ENCODE measurements at places on chromosomes 1 and 21. TPM values are rescaled to one million over a fixed set of nuclear protein-coding genes. Genes with fewer than 3 reads are reported as not detected.

Gene SH3D21
- 5.0 TPM for total RNA-seq

- H3K27me3 ChIP-seq: no peaks in the 10 kb centered on the region
- H3K36me3 ChIP-seq: no peaks in the 10 kb centered on the region
- H3K4me3 ChIP-seq: no peak overlapping the region
- H3K27ac ChIP-seq: peak overlapping the region; percentile 93
Measured at GRCh38 chr1:207054491-207054890, 1.4 kb downstream of the PFKFB2 start.

- peaks cover 13% of the 10 kb centered on the region for H3K4me1 ChIP-seq
- DNase-seq: no peak
- H3K27me3 ChIP-seq: peaks cover 24% of the 10 kb centered on the region
- H3K4me3 ChIP-seq: no peak overlapping the region
- H3K27ac ChIP-seq: no peak overlapping the region
Measured at GRCh38 chr1:4650481-4650880, 3.9 kb upstream of the AJAP1 start.

DNA sequence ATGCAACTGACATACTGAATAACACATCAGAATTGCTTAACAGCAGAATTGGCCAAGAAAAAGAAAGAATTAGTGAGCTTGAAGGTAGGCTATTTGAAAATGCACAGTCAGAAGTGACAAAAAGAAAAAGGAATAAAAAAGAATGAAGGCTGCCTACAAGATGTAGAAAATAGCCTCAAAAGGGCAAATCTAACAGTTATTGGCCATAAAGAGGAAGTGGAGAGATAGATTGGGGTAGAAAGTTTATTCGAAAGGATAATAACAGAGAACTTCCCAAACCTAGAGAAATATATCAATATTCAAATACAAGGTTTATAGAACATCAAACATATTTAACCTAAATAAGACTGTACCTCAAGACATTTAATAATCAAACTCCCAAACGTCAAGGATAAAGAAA is 67.5 kb downstream of the ATP6V1G3 start:
- H3K36me3 ChIP-seq: no peaks in the 10 kb centered on the region
- no peak overlapping the region for H3K27ac ChIP-seq
- DNase-seq: no peak
- H3K4me3 ChIP-seq: no peak overlapping the region

Gene LYPD8
- not detected for total RNA-seq

Gene VPS72
- 19.0 TPM for total RNA-seq

GRCh38 chr1:181391301-181391900 is 91.9 kb upstream of the CACNA1E start:
- no peaks in the 10 kb centered on the region for H3K36me3 ChIP-seq
- H3K4me1 ChIP-seq: no peaks in the 10 kb centered on the region
- H3K4me3 ChIP-seq: no peak overlapping the region
- DNase-seq: no peak
- H3K27me3 ChIP-seq: no peaks in the 10 kb centered on the region

DNA sequence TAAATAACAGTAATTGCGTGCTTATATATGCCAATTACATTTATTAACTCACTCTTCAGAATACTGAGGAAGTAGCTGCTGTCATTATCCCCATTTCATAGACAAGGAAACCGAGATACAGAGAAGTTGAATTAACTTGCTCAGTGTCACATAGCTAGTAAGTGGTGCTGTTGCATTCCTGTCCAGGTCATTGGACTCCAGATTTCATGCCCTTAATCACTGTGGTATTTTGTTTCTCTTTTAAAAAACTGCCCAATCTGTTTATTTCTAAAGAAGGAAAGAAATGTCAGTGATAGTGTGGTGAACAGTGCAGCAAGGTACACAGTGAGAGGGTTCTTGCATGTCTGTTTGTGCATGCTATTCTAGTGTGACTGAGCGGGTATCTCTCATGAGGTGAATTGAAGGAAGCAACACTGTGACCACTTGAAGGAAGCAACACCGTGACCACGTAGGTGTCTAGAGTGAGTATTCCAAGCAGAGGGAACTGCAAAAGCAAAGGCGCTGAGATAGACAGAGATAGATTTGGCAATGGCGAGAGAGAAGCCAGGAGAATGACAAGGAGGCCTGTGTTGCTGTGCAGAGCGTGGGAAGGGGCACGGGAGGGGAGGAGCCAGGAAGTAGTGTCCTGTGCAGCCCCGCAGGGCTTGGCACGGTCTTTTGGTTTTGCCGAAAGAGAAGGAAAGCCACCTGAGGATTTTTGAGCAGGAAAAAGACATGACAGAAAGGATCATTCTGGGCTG is 95.9 kb downstream of the CAMTA1 start:
- no peak overlapping the region for H3K27ac ChIP-seq
- DNase-seq: no peak
- no peaks in the 10 kb centered on the region for H3K4me1 ChIP-seq

DNA sequence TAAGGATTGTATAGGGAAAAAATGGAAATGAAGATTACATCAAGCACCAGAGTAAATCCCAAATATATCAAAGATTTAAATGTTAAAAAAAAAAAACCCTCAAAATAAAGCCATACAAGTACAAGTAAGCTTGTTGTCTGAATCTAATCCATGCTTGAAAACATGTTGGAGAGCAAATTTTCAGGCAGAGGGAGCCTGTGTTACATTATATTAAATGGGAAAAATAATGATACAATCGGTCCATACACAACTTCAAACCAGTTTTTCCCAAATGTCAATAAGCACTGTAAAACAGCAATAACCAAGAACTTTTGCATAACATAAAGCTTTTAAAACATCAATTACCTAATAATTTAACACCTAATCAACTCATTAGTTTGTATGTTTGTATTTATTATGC is 949.4 kb upstream of the ADGRL4 start:
- H3K4me3 ChIP-seq: no peak overlapping the region
- DNase-seq: no peak
- no peaks in the 10 kb centered on the region for H3K36me3 ChIP-seq
- no peak overlapping the region for H3K27ac ChIP-seq
- no peaks in the 10 kb centered on the region for H3K27me3 ChIP-seq
